ENCODE measurements at places on chromosomes 6 and 20. TPM values are rescaled to one million over a fixed set of nuclear protein-coding genes. Genes with fewer than 3 reads are reported as not detected.

Gene ELOVL2
- not detected for total RNA-seq

- no peak for DNase-seq
These were observed 4.9 kb downstream of the GPR31 start for GRCh38 chr6:167152862-167153261.

DNA sequence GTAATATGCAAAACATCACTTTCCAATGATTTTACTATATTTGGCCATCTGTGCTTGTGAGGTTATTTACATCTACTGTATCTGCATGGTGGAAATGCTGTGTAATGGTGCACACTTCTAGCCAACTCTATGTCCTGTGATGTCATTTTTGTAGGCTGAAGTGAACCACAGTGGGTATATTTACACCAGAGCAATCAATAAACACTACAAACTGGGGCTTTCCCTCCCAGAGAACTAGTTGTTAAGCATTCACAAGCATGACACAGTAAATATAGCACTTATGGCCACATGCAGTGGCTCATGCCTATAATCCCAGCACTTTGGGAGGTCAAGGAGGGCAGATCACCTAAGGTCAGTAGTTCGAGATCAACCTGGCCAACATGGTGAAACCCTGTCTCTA lies 4.9 kb downstream of the SLC22A2 start:
- DNase-seq, result no peak

- no peak for DNase-seq
These were observed 52.7 kb downstream of the TOP1 start for GRCh38 chr20:41081276-41081814.

- DNase-seq, result no peak
These were observed 53.0 kb downstream of the B3GAT2 start for GRCh38 chr6:70903665-70904452.

- no peak for DNase-seq
These were observed 18.8 kb downstream of the HIVEP2 start for GRCh38 chr6:142926177-142926493.

GRCh38 chr6:168118935-168119334 lies 39.9 kb upstream of the FRMD1 start:
- DNase-seq, result no peak

GRCh38 chr20:33753143-33753542 lies 21.3 kb downstream of the ZNF341 start:
- no peak for DNase-seq

GRCh38 chr6:130794010-130794697 lies 33.1 kb upstream of the SMLR1 start:
- DNase-seq, result no peak

Gene HDGFL1
- not detected for total RNA-seq

DNA sequence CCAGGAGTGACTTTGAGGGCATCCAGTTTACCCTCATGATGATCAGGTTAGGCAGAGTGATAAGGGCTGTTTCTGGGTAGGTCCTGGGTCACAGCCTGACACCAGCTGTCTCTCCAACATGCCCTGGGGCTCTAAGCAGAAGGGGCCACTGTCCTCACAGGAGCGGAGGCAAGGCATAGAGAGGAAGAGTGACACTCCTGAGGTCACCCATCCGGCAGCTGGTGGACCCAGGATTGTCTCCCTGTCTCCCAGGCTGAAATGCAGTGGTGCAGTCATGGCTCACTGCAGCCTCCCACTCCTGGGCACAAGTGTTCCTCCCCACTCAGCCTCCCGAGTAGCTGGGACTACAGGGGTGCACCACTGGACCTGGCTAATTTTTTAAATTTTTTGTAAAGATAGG lies 12.0 kb downstream of the DLGAP4 start:
- no peak for DNase-seq

Gene OR2H1
- not detected for total RNA-seq

GRCh38 chr20:23541330-23541729 lies 27.0 kb downstream of the CST9L start:
- no peak for DNase-seq

- no peak for DNase-seq
These were observed 35.7 kb downstream of the TRAM2 start for GRCh38 chr6:52541135-52541534.

GRCh38 chr6:167140589-167141474 lies 16.9 kb downstream of the GPR31 start:
- no peak for DNase-seq

Gene ABHD16B
- total RNA-seq, result not detected

DNA sequence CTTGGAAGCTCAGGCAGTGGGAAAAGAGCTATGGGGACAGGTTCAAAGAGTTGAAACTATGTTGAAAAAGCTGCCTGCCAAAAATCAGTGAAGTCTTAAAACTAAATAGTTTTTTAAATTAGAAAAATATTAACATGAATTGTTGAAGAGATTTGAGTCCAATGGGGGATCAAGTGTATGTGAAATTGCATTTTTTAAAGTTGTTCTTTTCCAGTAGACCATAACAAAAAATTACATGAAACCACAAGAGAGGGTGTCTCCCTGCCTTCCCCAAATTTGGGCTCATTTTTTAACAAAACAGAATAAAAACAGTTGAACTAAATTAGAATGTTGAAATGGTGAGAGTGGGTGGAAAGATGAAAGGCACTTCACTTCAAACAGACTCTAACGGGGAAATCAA lies 31.5 kb upstream of the COL10A1 start:
- no peak for DNase-seq

GRCh38 chr6:169225131-169225576 lies 28.5 kb downstream of the THBS2 start:
- DNase-seq, result no peak

Gene C20orf141
- not detected for total RNA-seq

DNA sequence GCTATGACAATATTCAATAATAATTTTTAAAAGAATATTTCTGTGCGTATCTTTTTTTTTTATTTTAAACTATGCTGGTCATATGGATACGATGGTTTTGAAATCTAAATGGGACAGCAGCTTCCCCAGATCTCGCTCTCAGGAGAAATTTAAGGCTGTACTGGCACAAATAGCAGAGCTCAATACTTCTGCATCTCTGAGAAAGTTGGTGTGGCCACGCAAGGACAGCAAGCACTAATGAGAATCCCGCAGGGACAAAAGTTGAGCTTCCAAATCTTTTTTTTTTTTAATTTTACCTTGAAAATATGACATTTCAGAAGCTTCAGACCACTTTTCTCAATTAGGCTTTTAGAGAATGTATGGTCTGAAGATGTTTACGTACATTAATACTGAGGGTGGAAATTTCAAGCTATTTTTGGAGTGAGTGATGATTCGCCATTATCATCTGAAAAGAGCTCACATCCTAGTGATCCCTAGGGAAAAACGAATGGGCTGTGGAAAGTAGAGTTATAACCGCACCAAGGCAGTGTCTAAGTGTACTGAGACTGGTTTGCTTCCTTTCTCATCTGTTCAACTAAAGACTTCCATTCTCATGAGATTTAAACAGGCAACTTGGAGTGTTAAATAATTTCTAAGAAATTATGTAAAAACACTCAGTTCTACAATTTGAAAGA lies 840.0 kb downstream of the C6orf118 start:
- DNase-seq, result no peak

DNA sequence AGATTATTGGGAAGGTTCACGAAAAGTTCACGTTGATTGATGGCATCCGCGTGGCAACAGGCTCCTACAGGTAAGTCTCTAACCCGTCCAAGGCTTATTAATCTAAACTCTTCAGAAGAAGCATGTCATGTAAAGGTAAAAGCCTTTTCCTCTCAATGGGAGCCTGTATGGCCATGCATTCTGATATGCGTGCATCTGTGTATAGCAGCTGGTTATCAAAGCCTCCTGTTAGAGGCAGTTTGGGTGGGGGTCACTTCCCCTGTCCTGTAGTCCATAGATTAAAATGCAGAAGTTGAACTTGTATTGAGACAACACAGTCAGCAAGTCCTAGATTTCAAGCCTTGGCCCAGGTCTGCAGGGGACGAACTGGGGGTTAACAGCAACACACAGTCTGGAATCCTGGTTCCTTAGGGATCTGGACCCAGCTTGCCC lies 14.2 kb upstream of the DHX35 start:
- DNase-seq, result no peak

DNA sequence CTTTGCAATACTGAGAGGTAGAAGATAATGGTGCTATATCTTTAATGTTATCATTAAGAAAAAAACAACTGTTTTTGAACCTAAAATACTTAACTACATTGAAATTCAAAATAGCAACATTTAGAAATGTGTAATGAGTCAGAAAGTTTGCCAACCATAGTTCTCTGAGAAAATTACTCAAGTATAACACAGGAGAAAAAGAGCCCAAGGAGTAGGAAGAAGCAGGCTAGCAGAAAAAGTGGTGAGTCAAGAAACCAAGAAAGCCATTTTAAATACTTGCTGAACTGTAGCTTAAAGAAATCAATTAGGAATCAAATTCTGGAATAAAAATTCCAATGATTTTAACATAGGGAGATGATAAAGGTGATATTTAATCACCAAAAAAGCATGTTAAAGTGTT lies 181.0 kb upstream of the RSPO3 start:
- DNase-seq, result no peak

DNA sequence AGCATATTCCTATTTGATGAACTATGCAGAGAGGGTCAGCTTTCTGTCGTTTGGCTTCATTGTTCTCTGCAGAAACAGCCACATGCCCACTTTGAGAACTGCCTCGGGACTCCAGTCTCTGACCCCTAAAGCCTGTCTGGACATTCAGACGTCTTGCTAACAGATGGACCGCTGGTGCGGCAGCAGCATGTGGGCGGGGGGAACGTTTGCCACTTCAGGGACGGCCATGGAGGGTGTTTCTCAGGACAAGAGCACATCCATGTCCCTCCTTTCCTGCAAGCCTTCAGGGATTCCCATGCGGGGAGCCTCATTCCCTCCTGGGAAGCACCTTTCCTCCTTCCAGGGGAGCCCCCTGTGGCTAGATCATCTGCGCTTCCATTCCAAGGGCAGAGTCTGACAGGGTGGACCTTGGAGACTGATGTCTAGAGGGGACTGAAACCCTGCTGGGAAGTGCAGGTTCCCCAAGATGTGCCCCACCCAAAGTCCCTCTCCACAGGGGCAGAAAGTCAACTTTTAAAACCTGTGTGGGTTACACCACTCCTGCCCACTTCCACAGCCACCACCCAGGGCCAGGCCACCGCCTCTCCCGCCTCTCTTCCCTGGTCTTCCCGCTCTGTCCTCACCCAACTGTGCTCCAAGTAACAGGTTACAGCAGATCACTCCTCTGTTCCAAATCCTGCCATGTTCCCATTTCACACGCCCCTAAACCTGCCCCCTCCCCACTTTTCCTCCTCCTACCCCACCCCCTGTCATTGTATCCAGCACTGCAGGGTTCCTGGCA lies 94.8 kb upstream of the PMEPA1 start:
- DNase-seq, result no peak

Gene KLHDC3
- total RNA-seq, result 58.9 TPM

Gene ATP9A
- total RNA-seq, result 0.17 TPM

- DNase-seq, result no peak
These were observed 30.4 kb downstream of the KDM1B start for GRCh38 chr6:18185624-18186023.

Gene BMP7
- not detected for total RNA-seq

- DNase-seq, result no peak
These were observed 69.9 kb downstream of the CDKAL1 start for GRCh38 chr6:20604159-20604558.

- no peak for DNase-seq
These were observed 316.3 kb downstream of the ARHGAP18 start for GRCh38 chr6:129393654-129394053.

GRCh38 chr20:49313283-49313682 lies 35.4 kb upstream of the ZNFX1 start:
- no peak for DNase-seq

Gene RHAG
- total RNA-seq, result not detected

DNA sequence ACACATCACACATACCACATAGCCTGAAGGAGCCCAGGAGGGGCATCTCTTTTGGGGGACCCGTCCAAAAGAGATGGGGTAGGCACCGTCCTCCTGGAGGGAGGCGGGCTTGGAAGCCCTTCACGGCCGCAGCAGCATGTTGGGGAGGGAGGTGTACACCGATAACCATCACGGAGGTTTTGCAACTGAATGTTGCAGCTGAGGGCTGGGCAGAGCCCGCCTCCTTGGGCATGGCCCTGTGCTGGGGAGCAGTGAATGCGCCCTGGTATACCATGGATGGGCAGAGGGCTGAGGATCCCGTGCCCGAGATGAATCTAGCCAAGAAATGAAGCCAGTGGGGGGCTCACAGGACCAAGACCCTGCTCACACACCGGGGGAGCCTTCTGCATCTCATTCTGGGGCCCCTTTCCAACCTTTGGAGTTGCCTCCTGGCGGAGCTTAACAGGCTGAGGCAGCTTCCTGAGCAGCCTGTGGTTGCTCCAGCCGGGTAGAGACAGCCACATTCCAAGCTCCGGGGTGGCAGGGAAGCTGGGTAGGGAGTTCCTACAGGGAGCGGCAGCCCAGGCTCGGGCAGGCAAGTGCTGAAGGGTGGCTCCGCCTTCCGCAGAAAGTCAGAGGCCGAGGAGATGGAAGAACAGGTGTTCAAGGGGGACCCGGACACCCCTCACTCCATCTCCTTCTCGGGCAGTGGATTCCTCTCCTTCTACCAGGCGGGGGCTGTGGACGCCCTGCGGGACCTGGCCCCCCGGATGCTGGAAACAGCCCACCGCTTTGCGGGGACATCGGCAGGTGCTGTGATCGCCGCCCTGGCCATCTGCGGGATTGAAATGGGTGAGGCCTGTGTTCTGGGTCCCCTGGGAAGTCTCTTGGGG lies at the start of gene PNPLA1:
PNPLA1 (plus strand) TSS at position 227 of the 872 bp plus-strand sequence; CDS start at position 627, 400 bp downstream.
- no peak for DNase-seq

GRCh38 chr6:34603707-34604106 lies 47.6 kb upstream of the SPDEF start:
- no peak for DNase-seq

DNA sequence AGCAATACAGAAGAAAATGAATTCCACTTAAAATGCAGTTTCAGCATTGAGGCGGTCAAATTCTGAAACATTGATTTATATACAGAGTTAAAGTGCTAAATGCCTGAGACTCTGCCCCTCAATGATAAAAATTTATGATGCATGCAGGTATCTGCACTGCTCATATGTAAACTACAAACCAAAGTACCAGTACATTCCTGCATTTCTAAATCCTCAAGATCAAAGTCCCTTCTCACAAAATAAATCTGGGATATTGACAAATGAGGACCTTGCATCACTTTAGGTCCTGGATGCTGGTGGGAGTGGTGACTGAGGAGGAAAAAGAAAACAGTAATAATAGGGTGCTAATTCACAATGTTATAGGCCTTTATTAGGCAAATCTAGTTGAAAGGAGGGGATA lies 101.9 kb downstream of the FIG4 start:
- DNase-seq, result no peak

Gene DPPA5
- total RNA-seq, result not detected

- no peak for DNase-seq
These were observed 400.3 kb downstream of the CD109 start for GRCh38 chr6:74096329-74096728.

GRCh38 chr20:33411711-33412483 lies 10.6 kb upstream of the CDK5RAP1 start:
- no peak for DNase-seq

Gene SCRT2
- total RNA-seq, result not detected

- no peak for DNase-seq
These were observed 93.4 kb upstream of the NHSL1 start for GRCh38 chr6:138592749-138593123.

DNA sequence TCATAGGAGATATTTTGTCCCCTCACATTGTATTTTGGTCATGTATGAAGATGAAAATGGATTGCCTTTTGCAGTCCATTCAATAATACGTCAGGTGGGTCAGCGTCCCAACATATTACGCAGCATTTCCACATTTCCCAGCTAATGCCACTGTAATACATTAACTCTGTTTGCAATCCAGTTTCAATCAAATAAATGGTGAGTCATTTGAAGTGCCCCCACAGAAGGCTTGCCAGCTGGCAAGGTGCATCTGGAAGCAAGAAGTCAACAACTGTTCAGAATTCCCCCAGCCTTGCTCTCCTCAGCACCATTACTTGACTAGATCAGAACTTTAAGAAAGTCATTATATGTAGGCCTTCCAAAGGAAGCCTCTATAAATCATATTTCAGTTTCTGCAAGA lies 50.4 kb downstream of the PHACTR1 start:
- DNase-seq, result no peak

Measured in activated naive CD4-positive, alpha-beta T cell treated with anti-CD3 and anti-CD28 coated beads for 36 hours (primary cell).